ENCODE measurements at places on chromosomes 6 and 20.

DNA sequence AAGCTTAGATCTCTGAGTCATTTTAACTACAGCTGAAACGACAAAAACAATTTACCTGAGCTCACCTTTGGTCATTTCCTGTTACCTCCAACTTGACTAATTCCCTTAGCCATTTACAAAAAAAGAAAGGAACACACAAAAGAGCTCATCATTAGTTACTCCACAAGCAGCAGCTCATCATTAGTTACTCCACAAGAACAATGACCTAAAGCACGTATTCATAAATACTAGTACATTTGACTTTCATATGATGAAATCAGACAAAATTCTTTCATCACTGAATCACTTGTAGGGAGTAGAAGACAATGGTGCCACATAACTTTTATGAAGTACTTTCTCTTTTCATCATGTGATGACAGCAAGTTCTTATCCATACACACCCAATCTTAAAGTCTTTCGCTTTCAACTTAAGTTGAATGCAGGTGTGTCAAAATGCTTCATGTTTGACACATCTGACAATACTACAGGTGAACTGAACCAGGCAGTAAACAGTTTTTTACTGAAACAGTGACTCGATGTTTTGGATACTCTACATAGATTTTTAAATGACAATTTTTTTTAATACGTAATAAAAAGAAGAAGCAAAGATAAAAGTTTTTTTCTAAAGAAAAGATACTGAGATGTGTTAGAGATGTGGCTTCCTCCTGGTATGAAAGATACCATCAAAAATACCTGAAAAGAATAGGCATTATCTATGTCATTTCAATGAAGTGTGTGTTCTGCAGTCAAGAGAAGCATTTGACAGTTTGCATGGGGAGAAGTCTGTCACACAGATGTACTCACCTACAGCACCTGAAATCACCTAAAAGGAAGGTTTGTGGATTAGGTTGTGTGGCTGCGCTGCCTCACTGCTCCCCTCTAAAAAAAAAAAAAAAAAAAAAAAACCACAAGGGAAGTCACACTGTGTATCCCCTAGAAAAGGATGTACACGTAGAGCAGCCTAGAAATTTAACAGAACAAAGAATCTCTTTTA, 109.1 kb downstream of the PRDM1 start:
- DNase-seq: peak; percentile 67

DNA sequence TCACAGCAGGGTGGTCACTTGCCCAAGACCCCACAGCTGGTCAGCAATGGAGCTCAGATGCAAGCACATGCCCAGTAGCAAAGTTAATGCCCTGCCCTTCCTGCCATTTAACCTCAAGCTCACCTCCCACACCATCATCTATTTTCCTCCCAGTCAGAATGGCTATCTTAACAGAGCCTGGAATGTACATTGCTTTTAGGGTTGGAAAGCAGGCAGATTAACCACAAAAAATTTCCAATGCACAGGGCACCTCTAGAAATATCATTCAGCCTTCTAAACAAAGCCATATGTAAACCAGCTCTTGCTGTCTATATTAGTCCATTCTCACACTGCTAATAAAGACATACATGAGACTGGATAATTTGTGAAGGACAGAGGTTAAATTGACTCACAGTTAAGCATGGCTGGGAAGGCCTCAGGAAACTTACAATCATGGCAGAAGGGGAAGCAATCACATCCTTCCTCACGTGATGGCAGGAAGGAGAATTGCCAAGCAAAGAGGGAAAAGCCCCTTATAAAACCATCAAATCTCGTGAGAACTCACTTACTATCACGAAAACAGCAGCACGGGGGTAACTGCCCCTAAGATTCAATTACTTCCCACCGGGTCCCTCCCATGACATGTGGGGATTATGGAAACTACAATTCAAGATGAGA, 106.9 kb downstream of the FYN start:
- peak; percentile 87 for DNase-seq

GRCh38 chr6:122609881-122610689, at the start of gene PKIB:
Gene PKIB (plus strand): TSS chr6:122610405. CDS start chr6:122717795, 107,390 bp downstream.
- DNase-seq: peak; percentile 57

DNA sequence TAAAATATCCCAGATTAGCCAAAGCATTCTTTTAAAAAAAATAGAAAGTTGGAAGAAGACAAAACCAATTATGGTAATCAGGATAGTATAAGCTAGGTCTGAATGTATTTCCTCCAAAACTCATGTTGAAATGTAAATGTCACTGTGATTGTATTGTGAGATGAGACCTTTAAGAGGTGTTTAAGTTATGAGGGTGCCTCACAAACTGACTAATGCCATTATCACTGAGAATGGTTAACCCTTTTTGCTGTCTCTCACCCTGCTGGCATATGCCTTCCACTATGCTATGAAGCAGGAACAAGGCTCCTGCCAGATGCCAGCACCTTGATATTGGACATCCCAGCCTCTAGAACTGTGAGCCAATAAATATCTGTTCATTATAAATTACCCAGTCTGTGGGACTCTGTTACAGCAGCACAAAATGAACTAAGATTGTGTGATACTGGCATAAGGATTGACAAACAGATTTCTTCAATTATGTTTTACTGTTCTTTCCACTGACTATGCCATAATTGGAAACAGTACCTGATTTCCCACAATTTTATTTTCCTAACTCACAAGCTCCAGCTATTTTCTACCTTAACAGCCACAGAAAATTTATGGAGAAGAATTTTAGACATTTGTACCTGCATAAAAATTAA, 63.8 kb downstream of the IBTK start:
- DNase-seq: no peak
